ENCODE measurements at places on chromosomes 7 and 10.

- no peak for DNase-seq
These were observed 60.8 kb upstream of the FAM3C start for GRCh38 chr7:121456785-121457359.

GRCh38 chr10:126504063-126504760 lies 115.9 kb upstream of the ADAM12 start:
- no peak for DNase-seq

GRCh38 chr7:80721883-80722615 lies 83.6 kb downstream of the CD36 start:
- DNase-seq: peak; percentile 10

DNA sequence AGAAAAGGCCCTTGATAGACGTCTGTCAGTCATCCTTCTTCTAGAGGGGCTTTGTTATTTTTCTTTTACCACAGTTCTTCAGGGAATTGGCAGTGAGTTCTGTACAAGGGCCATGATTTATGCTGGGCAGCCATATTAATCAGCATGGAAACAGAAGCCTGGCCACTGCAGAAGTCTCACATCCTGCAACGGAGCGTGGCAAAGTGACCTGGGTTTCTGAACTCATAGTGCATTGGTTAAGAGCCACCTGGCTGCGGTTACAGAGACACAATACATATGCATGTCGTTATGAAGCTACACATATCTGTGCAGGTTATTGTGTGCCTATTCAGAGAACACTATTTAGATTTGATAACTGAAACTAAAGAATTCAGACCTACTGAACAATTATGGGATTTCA lies 419.4 kb upstream of the CELF2 start:
- DNase-seq: no peak

DNA sequence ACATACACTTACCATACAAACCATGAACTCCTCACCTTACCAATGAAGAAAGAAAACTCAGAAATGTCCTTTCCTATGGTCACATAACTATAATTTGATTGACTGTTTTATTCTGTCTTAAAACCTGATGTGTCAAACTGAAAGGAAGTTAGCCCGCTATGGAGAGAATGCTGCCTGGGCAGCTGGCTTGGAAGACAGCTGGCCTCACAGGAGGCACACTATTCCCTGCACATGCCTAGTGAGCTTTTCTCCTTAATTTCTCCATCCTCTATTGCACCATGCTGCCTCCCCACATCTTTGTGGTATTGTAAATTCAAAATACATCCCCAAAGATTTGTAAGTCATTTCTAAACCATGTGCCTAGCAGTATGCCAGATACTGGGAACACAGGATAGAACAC lies 163.3 kb downstream of the STK31 start:
- no peak for DNase-seq

GRCh38 chr10:14294347-14295059 lies 36.2 kb downstream of the FRMD4A start:
- no peak for DNase-seq

DNA sequence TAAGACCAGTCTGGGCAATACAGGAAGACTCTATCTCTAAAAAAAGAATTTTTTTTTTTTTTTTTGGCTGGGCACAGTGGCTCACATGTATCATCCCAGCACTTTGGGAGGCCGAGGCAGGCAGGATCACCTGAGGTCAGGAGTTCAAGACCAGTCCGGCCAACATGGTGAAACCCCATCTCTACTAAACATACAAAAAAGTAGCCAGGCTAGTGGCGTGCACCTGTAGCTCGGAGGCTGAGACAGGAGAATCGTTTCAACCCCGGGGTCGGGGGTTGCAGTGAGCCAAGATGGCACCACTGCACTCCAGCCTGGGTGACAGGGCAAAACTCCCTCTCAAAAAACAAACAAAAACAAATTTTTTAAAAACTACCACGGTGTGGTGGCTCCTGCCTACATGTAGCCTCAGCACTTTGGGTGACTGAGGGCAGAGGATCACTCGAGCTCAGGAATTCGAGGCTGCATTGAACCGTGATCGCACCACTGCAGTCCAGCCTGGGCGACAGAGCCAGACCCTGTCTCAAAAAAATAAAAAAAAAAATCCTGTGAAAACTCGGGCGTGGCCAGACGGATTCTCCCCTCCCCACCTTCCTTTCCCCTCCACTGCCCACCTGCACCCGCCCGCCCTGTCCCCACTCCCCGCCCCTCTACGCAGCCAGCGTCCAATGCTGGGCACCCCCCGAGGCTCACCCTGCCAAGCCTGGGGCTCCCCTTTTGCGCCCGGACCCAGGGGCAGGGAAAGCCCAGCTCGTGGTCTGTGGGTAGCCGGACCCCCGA lies 745 bp upstream of the ORAI2 start:
- no peak for DNase-seq

DNA sequence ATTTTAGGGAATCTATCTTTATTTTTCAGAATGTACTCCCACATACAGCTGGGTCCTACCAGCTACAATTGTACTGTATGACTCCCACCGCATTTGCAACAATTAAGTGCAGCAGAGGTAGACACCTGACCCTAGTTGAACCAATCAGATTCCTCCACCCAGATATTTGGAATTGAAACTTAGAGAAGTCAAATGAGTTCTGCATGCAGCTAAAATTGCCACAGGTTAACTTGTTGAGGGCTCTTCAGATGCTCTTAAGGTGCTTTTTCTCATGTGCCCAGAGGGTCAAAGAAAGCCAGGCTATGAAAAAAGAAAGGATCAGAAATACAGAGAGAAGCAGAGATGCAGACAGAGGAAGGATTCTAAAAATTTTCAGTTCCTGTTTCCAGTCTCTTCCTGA lies 68.0 kb upstream of the TES start:
- no peak for DNase-seq

DNA sequence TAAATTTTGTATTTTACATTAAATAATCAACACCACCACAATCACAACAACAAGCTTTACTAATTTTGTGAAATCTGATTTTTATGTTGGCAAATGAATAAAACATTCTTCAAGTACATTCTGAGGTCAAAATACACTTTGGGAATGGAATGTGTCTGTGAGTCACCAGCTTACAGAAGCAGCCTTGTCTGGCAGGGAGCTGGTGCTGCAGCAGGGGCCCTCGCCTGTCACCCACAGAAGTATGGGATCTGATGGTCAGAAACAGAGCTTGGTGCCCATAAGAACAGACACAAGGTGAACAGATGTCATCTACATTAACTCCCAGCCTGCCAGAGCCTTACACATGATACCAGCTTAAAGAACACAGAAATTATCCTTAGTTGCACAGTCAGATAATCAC lies 496.9 kb downstream of the CCSER2 start:
- DNase-seq: no peak

DNA sequence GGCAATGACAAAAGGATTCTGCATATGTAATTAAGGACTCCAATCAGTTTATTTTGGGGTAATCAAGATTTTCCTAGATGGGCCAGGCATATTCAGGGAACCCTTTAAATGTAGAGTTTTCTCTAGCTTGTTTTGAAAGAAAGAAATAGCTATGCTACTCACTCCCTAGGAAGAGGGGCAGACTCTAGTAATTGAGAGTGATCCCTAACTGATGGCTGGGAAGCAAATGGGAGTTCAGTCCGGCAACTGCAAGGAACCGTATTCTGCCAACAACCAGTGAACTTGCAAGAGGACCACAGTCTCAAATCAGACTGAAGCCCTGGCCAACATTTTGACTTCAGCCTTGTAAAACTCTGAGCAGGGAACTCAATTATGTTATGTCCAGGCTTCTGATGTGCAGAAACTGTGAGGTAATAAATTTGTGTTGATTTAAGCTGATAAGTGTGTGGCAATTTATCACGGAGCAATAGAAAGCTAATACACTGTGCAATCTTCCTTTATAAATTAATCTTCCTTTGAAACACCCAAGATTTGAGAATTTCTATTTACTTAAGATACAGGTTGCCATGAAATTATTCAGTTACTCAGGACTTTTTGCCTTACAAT lies 14.0 kb downstream of the AOAH start:
- no peak for DNase-seq

GRCh38 chr10:30231071-30231652 lies 117.9 kb downstream of the MTPAP start:
- DNase-seq: no peak

- DNase-seq: no peak
These were observed 37.3 kb downstream of the VIPR2 start for GRCh38 chr7:159107161-159107892.

- DNase-seq: no peak
These were observed 102.4 kb downstream of the EGFR start for GRCh38 chr7:55121249-55121648.

- DNase-seq: no peak
These were observed 52.0 kb downstream of the JCAD start for GRCh38 chr10:30007406-30007805.

DNA sequence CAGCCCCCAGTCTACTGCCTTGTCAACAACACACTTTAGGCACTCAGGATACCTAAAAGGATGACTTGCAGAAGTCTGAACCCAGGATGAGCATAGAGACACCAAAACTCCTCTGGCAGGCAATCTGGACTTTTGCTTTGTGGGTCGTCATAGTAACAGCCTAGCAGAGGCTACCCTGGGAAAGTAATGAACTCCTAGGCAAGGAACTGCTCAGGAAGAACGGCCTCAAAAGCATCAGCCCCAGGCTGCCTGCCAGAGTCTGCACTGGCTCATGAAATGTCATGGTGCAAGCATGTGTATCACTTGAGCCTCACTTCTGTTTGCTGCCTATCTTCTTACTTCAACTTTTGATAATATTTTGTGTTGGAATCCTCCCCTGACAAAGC lies 715.1 kb downstream of the GRID1 start:
- no peak for DNase-seq

DNA sequence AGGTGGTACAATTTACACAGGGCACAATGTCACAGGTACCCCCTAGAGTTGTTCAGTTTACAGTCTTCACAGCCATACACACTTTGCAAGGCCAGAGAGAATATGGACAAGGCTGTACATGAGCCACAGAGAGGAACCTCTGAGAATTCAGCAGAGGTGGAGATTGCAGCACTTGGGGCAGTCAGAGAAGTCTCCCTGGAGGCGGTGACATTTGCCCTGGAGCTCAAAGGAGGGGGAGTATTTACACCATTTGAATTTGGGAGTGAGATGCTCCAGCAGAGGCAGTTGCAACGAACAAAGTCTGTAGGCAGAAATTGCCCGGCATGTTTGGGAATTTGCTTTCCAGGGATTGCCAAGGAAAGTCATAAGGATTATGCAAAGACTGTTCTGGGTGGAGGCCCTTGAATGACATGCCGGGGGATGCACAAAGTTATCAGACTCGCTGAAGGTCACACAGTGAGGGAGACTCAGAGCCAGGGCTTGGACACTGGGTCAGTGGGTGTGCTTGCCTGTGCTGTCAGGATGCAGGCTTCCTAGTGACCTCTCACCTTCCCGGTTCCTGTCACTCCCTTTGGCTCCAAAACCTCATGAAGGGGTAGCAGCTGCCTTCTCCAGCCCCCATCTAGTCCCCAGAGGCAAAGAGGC lies 160.7 kb upstream of the PCBD1 start:
- no peak for DNase-seq

GRCh38 chr10:109947111-109947920 lies 24.0 kb upstream of the XPNPEP1 start:
- DNase-seq: no peak

DNA sequence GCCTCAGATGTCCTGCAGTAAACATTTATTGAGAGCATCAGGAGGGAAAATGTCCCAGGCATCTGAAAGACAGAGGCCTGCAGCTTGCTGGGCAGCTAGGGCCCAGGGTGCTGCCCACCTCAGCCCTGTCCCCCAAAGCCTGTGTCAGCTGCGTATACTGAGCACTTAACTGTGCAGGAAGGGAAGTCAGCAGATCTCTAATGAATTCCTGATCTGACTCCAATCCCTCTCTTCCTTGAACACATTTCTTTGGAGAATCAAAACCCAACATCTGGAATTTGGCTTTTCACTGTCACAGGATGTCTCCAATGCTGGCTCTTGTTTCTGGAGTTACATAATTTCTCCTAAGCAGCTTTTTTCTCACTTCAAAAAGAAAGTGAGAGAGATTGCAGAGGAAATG lies 364.7 kb upstream of the NFE2L3 start:
- DNase-seq: no peak

DNA sequence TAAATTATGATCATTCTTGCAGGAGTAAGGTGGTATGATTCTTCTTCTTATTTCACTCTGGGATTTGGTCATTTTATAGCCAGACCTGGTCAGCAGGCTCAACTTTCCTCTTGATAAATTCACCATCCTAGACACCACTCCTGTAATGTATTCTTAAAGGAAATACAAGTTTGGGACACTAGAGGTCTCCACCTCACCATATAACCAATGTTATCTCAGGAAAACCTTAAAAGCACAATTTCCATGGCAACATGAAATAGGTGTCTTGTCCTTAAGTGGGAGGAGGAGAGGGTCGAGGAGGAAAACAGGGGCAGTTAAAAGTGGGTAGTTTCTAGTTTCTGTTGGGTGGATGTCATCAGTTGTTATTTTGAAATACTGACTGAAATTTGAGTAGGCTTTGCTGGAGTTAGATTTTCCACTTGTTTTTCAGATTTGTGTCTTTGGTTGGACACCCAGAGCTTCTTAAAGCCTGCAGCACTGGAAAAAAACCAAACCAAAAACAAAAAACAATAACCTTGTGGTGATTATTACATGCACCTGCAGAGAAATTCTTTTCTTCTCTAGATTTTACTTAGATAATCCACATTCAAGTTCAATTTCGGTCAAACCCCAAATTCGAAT lies 163.1 kb downstream of the PRKCQ start:
- DNase-seq: no peak

- no peak for DNase-seq
These were observed 733 bp upstream of the ARL5B start for GRCh38 chr10:18658271-18659124.

DNA sequence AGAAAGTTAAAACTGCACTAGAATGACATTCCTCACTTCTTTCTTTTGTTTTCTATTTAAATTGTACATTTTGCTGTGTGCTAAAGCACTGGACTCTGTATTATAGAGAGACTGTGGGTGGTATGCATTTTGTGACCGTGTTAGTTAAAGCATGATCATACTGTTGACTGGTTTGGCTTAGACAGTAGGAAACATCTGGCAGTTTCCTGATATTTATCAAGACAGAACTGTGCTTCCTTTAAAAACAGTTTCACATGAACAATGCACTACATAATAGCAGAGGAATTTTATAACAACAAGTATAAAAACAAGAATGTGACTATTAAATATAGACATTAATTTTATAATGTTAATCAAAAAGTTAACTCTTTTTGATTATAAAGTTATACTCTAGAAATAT lies 23.1 kb downstream of the GNG11 start:
- DNase-seq: no peak

GRCh38 chr7:101669307-101669706 lies 40.2 kb upstream of the MYL10 start:
- no peak for DNase-seq

GRCh38 chr10:112307358-112308124 lies 24.3 kb downstream of the TECTB start:
- no peak for DNase-seq

DNA sequence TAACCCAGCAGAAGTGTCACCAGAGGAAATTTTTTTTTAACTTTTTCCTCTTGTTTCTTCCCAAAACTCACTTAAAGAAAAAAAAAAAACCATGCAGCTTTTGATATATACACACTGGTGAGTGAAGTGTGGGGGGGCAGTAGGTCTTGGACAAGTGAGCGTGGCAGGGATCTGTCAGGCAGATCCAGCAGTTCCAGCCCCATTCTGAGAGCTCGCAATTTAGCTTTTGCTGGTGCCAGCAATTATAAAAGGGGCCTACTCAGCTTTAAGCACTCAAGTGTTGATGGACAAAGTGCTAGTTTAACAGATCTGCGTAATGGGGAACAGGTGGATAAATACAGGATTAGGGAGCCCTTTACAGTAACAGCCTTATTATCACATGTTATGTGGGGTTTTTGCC lies 619.2 kb upstream of the GALNT17 start:
- DNase-seq: no peak
